Stimulated activated CD4-positive, alpha-beta T cell treated with anti-CD3 and anti-CD28 coated beads, Interleukin-1b, Interleukin-23, amount 100 ng/mL, for 48 hours (primary cell): ENCODE measurements at places on chromosomes 1 and 21.
A peak's percentile ranks its signal among the peaks of the same experiment; 100 is the strongest.

GRCh38 chr1:165403835-165404482, 41.0 kb downstream of the RXRG start:
- peak; percentile 24 for DNase-seq

GRCh38 chr1:67626090-67626860, 58.7 kb upstream of the GADD45A start:
- DNase-seq: no peak

DNA sequence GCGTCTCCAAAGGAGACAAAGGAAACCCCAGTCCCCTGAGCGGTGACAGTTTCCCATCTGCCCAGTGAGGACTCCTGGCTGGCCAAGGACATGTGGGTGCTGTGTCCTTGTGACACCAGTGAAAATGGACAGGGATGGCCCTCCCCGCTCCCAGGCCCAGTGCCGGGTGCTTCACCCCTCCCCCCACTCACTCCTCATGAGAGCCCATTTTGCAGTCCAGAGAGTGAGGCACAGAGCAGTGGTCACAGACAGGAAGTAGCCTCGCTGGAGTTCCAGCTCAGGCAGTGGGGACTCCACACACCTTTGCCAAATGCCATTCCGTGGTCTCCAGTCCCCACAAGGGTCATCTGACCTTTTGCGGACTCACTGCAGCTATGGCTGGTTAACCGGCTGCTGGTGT, 642.9 kb downstream of the PTPRU start:
- no peak for DNase-seq

DNA sequence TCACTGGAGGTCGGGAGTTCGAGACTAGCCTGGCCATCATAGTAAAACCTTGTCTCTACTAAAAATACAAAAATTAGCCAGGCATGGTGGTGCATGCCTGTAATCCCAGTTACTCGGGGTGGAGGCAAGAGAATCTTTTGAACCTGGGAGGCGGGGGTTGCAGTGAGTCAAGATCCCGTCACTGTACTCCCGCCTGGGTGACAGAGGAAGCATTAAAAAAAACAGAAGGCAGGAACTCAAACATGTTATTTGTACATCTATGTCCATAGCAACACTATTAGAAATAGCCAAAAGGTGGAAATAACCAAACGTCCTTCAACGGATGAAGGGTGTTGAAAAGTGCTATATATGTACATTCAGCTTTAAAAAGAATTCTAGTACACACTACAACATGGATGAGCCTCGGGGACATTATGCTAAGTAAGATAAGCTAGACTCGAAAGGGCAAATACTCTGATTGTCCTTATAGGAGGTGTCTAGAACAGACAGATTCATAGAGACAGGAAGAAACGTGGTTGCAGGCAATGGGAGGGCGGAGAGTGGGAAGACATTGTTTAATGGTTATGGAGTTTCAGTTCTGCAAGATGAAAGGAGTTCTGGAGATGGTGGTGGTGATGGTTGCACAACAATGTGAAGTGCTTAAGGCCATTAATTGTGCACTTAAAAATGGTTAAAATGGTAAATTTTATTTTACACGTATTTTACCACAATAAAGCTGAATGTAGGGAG, 19.2 kb downstream of the NLRP3 start:
- DNase-seq: no peak

- DNase-seq: no peak
Measured at GRCh38 chr21:29719521-29719920, 220.3 kb downstream of the GRIK1 start.

DNA sequence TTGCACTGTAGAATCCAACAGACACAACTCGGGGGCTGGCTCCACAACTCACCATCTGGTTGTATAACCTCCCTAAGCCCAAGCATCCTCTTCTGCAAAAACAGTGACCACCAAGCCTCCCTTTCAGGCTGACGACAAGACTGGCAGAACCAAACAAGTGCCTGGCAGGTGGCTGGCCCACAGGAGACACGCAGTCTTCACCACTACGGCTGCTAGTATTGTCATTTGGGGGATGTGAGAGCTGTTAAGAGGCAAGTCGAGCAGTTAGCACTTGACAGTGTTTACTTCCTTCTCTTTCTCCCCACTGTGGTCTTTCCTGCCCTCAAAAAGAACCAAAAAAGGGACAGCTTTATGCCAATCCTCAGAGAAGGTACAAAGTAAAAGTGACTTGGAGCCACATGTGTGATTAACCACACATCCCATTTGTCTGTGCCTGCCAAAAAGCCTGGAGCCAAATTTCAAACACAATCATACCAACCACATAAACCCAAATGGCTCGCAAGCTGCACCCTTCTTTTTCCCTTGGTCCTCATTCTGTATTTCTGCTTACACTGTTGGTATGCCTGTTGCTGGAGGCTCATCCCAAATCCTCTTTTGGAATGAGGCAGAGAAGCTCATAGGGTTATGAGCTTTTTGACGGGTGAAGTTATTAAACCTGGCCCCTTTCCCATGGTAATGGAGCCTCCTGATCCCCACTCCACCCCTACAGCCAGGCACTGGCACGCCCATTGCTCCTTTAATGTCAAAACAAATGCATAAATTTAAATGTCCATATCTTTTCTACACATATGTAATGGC, 94.1 kb downstream of the TGFBR3 start:
- DNase-seq: no peak

GRCh38 chr1:16012590-16013219, 5.1 kb downstream of the HSPB7 start:
- peak; percentile 39 for DNase-seq

DNA sequence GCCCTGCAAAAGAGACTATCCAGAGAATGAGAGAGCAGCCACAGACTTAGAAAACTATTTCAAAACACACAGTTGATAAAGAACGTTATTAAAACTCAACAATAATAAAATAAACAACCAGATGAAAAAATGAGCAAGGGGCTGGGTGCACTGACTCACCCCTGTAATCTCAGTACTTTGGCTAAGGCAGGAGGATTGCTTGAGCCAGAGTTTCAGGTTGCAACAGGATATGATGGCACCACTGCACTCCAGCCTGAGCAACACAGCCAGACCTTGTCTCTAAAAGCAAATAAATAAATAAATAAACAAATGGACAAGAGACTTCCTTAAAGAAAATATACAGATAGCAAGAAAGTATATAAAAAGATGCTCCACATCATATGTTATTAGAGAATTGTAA, 144.6 kb downstream of the LRRIQ3 start:
- DNase-seq: no peak

DNA sequence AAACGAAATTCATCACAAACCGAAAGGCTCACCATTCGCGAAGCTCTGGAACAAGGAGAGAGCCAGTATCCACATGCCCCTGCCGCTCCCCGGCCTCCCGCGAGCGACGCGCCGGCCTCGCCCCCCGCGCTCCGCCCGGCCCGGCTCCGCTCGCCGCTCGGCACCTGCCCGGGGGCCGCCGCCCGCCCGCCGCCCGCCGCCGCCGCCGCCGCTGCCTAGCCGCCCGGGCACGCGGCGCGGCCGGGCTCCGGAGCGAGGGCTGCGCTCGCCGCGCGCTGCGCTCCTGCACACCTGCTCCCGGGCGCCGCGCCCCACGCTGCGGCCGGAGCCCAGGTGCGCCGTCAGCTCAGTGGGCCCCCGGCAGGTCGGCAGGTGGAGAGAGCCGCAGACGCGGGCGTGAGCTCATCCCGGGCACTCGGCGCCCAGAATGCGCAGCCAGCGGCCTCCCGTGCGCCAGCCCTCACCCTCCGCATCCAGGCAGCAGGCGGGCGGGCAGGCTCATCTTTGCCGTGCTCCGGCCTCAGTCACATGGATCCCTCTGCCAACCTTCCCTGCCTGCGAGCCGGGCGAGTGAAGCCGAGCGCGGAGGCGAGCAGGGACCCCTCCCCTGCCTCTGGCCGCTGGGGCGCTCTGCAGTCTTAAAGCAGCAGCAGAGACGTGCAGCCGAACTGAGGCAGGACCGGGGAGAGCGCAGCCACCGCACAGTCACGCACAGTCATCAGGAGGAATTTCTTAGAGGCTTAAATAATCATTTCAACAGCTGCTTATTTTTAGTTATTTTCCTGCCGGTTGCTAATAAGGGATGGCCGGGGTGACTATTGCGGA, at the start of gene DSCAM:
TSS of gene DSCAM (minus strand) at position 572 of the 825 bp plus-strand sequence. CDS start at position 75, 497 bp downstream.
- no peak for DNase-seq

- DNase-seq: peak; percentile 68
Measured at GRCh38 chr1:181089676-181090544, 1.4 kb downstream of the IER5 start.

- DNase-seq: peak; percentile 91
Measured at GRCh38 chr21:45818904-45819285, 162.7 kb upstream of the COL6A1 start.

- no peak for DNase-seq
Measured at GRCh38 chr21:45414396-45415187, 9.6 kb downstream of the COL18A1 start.

DNA sequence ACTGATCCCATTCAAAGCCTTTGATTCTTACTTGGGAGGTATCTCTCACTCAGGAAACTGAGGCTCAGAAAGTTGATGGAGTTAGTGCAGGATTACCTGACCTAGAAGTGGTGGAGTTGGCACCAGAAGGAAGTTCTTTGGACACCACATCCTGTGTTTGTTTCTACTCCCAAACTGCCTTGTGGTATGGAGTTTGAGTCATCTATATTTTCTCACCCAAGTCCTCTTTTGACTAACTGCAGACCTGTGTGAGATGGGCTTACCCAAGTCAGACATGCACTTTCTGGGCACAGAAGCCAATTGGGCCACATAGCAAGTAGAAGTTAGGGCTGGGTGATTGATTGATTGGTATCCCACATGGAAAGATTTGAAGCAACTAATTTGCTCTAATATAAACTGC, 36.1 kb downstream of the FGGY start:
- peak; percentile 13 for DNase-seq

GRCh38 chr1:201460814-201461644, 8.0 kb downstream of the PHLDA3 start:
- DNase-seq: no peak

GRCh38 chr1:227793079-227793947, 22.2 kb upstream of the PRSS38 start:
- no peak for DNase-seq

GRCh38 chr1:66607458-66607857, 73.5 kb downstream of the SGIP1 start:
- no peak for DNase-seq

DNA sequence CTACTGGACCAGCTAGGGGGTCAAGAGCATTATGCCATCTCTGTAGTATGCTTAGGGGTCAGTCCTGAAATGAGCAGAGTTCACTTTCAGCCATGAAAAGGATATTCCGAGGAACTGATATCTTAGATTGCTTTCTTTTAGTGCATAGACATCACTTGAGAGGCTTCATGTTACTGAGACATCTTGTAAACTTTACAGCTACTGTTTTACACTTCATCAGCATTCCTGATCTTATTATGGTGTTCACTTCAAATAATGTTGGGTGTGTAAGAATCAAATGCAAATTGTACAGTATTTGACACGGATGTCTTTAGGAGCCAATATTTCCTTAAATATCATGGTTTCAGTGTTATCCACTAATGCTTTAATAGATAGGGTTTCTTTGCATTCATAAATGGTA, 22.4 kb upstream of the CLDN14 start:
- no peak for DNase-seq

GRCh38 chr1:61561666-61562065, 163.3 kb downstream of the TM2D1 start:
- no peak for DNase-seq

GRCh38 chr1:59569198-59569597, 245.6 kb upstream of the HOOK1 start:
- DNase-seq: no peak

DNA sequence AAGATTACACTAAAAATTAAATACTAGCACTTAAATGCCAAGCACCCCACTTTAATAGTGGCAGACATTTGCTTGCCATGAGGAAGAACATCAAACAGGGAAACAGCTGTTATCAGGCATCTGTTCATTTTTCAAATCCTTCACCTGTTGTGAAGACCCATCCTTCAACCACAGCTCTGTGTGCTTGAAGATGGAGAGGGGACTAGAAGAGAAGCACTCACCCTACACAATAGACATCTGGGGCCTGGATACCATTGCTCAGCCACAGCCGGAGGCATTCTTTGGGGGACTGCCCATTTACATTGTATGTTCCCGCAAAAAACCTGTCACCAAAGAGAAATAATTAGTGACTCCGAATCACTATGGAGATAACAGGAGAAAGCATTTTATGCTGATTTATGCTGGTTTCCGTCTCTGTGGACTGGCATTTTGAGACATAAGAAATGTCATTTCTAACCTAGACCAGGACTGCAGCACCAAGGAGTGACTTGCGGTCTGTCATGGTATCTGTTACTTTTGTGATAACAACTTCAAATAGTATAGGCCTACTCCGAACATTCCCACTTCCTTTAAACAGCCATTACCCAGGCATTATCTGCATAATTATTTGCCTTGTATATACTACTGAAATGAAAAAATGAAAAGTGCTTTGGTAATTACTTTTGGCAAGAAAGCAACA, 28.8 kb upstream of the MTF1 start:
- DNase-seq: no peak

DNA sequence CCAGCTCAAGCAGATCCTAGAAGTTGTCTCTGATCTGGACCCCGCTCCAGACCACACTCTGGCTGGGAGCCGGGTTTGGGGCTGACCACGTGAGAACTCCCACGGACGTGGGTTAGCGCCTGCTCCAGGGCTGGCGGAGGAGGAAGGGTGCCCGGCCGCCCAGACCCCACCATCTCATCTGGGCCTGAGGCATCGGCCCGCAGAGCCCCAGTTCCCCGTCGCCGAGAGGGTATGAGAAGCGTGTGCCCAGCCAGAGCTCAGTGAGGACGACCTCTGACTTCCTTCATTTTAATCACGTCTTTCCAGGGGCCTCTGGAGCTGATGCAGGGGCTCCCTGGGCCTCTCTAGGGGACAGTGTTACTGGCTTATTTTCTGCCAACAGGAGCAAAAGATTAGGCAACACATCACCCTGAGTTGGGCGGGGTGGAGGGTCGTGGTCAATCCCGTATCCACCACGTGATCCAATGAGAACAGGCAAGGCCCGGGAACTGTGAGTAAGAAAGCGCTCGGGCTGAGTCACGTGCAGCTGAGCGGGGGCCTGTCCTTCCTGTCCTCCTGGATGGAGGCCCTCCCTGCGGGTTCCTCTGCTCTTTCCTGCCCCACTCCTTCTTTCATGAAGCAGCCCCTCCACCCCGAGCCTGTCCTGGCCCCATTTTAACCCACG, 81.1 kb downstream of the SIK1 start:
- peak; percentile 60 for DNase-seq
